ENCODE measurements at places on chromosomes 2 and 18. TPM values are rescaled to one million over a fixed set of nuclear protein-coding genes. Genes with fewer than 3 reads are reported as not detected.

Gene RFTN2
- 0.28 TPM for total RNA-seq

DNA sequence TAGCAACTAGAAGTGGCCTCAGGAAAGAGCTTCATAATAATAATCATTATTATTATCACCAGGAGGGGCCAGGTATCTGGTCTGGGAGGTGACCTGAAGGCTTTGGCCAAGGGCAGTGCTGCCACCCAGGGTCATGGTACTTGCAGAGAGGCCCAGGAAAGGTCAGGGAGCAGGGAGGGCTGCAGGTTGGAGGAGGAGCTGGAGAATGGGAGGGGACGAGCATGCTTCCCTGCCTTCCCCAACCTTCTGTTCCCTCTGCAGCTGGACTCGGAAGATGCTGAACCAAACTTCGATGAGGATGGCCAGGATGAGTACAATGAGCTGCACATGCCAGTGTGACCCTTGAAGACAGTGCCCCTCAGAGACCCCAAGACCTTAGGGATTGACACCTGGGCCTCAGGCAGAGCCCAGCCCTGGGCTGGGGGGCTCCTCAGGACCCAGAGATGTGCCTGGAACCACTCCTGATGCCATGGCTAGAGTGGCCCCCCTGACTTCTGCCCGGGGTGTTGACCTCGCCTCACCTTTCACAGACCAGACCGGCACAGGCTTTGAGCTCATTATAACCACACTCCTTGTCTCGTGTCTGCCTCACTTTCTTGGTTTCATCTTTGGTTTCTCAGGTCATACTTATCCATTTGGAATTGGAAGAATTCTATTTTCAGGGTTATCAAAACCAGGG, 14.1 kb downstream of the SLC4A3 start:
- no peak overlapping the region for H3K27ac ChIP-seq
- DNase-seq, result peak; percentile 21
- no peaks in the 10 kb centered on the region for H3K36me3 ChIP-seq
- no peak overlapping the region for H3K4me3 ChIP-seq
- H3K4me1 ChIP-seq, result peaks cover 2% of the 10 kb centered on the region

- no peak for DNase-seq
- no peaks in the 10 kb centered on the region for H3K4me1 ChIP-seq
- H3K36me3 ChIP-seq, result peaks cover 80% of the 10 kb centered on the region
- H3K4me3 ChIP-seq, result no peak overlapping the region
- no peaks in the 10 kb centered on the region for H3K27me3 ChIP-seq
Measured at GRCh38 chr2:86072271-86072858, 33.3 kb downstream of the POLR1A start.

Gene UPP2
- not detected for total RNA-seq

GRCh38 chr2:1567556-1568344, 154.5 kb downstream of the TPO start:
- H3K36me3 ChIP-seq, result peaks cover 9% of the 10 kb centered on the region
- H3K27me3 ChIP-seq, result no peaks in the 10 kb centered on the region
- H3K27ac ChIP-seq, result no peak overlapping the region
- DNase-seq, result no peak

Gene DCDC2C
- total RNA-seq, result not detected

- peaks cover 11% of the 10 kb centered on the region for H3K36me3 ChIP-seq
- H3K4me1 ChIP-seq, result no peaks in the 10 kb centered on the region
- H3K27me3 ChIP-seq, result no peaks in the 10 kb centered on the region
- no peak overlapping the region for H3K4me3 ChIP-seq
- H3K27ac ChIP-seq, result no peak overlapping the region
- DNase-seq, result no peak
Measured at GRCh38 chr2:150806336-150806735, 318.9 kb upstream of the RND3 start.

DNA sequence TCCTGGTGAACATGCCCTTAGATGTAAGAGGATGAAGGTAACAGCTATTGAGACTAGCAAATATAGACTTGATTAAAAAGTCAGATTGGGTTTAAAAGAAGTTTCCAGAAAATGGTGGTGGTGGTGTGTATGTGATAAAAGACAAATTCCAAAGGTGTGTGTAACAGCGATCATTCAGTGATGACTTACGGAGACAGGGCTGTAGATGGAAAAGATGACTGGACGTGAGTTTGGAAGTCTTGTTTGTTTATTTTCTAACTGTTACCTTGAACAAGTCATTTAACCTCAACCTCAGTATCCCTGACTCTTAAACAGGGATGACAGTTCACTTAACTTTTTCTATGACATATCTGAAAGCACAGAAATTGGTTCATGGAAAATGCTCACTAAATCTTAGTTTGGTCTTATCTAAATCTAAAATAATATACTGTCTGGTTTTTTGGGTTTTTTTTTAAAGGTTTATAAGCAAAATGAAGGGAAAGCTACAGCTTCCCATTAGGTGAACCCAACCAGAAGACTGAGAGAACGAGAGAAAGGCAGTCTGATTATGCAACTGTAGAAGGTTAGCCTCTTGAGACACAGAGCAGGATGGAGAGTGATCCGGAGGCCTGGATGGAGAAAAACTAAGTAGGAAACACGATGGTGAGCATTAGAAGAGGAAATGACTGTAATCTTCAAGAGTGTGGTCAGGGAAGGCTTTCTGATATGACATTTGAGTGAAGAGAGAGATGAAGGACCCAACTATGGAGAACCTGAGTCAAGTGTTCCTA, 71.9 kb downstream of the TCF4 start:
- H3K27me3 ChIP-seq, result no peaks in the 10 kb centered on the region
- no peak overlapping the region for H3K4me3 ChIP-seq
- peaks cover 8% of the 10 kb centered on the region for H3K4me1 ChIP-seq
- no peak overlapping the region for H3K27ac ChIP-seq
- DNase-seq, result no peak

Measured in H9 (cell line).